ENCODE measurements at places on chromosomes 13 and 19.

GRCh38 chr13:67299072-67299635 is 69.0 kb upstream of the PCDH9 start:
- DNase-seq = no peak

DNA sequence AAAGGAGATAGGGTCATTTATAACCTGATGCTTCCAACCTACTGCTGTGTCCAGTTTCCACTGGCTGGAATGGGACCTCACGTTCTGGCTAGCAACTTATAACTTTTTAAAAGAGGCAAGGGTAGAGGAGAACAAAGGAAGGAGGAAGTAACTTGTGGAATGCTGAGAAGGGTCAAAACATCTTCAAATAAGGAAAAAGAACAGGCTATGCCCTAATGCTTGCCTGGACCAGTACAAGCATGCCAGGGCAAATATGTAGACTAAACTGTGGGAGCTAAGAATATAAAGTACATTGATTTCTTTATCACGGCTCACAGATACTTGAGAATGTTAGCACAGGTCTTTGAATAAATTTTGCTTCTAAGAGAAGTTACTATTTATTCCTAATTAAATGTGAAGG is 1.5 kb upstream of the ZNF561 start:
- DNase-seq = no peak

GRCh38 chr13:66214467-66214866 is 1015.7 kb downstream of the PCDH9 start:
- no peak for DNase-seq

DNA sequence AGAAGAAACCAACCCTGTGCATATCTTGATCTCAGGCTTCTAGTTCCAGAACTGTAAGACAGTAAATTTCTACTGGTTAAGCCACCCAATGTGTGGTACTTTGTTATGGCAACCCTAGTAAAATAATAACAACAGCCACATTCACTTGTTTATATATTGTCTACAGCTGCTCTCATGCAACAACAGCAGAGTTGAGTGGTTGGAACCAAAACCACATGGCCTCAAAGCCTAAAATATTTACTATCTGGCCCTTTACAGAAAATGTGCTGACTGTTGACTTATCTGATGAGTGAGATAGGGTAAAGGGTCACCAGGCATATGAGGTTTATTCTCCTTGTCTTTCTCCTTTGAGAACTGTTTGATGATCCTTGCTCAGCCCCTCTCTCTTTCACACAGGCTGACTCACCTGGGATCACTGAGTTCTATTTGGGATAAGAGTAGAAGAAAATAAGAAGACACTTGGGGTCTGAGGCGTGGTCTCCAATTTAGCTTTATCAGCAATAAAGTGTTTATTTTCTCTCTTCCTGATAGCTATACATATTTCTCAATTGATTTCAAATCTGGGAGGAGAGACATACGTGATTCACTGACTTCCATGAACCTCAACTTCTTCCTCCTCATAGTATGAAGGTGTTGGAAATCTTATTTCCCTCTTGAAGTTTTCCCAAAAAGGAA is 227.5 kb upstream of the STARD13 start:
- no peak for DNase-seq

DNA sequence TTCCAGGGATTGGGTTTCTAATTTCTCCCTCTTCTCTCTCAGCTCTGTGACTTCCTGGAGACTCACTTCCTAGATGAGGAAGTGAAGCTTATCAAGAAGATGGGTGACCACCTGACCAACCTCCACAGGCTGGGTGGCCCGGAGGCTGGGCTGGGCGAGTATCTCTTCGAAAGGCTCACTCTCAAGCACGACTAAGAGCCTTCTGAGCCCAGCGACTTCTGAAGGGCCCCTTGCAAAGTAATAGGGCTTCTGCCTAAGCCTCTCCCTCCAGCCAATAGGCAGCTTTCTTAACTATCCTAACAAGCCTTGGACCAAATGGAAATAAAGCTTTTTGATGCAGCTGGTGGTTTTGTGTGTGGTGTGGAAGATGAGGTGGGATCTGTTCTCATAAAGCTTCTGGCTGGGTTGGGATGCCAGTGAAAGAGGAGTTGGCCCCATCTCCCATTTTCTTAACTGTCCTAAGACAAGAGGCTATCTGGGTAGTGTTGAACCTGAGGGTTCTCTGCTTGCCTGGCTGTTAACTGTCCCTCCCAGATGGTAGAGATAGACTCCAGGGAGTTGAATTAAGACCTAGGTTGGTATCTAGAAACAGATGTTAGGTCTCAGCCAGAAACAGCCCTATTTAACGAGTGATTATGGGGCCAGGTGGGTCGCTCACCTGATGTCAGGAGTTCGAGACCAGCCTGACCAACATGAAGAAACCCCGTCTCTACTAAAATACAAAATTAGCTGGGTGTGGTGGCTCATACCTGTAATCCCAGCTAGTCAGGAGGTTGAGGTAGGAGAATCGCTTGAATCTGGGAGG is 1.6 kb downstream of the FTL start:
- no peak for DNase-seq

- no peak for DNase-seq
Measured at GRCh38 chr13:100817928-100818327, 143.3 kb upstream of the TMTC4 start.

GRCh38 chr13:23799945-23800344 is 89.3 kb downstream of the MIPEP start:
- DNase-seq = no peak

GRCh38 chr13:92265408-92265807 is 867.0 kb downstream of the GPC5 start:
- DNase-seq = no peak

DNA sequence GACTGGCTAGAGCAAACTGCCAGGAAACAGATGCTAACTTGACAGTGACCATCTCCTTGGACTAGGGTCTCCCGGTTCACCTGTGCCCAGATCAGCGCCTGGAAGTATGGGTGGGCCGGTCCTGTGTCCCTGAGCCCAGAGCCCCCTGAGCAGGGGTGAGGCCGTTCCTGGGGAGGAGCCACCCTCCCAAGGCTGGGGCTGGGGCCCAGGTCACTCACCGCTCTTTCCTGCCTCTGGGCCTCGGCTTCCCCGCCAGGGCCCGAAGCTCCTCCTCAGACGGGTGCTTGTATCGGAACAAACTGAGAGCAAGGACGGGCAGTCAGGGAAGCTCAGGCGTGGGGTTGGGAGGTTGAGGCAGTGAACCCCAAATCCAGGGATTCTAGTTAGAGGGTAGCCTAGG is 5.4 kb downstream of the TMEM161A start:
- DNase-seq = no peak

GRCh38 chr13:28659621-28659970 is 666 bp downstream of the POMP start:
- no peak for DNase-seq

DNA sequence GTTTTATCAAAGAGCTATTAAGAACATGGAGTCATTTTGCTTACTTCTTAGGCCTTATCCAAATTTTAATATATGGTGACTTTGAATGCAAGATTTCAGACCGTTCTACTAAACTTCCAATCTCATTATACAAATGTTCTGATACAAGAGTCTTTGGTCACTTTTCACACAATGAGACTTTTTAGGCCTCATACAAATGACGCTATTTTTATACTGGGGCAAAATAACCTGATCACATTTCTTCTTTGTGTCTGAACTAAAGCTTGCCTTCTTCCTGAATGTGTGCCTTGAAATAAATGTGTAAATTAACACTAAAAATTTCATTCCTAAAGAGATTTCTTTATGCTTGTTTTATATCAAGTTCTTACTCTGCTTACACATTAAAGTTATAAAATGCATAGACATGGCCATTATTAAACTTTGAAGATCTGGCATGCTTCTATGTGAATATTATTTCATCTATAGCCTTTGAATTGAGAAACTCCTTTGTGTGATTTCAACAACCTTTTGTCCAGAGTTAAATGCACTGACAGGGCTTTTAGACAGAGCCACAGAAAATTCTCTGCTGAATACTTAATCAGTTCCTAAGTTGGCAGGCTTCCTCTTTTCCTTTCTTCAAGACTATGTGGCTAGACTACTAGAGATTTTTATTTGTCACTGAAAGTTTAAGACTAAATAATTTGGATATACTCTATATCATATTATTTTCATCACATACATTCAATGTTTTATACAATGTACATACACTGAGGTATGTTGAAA is 86.1 kb downstream of the EDNRB start:
- DNase-seq = peak; percentile 32

DNA sequence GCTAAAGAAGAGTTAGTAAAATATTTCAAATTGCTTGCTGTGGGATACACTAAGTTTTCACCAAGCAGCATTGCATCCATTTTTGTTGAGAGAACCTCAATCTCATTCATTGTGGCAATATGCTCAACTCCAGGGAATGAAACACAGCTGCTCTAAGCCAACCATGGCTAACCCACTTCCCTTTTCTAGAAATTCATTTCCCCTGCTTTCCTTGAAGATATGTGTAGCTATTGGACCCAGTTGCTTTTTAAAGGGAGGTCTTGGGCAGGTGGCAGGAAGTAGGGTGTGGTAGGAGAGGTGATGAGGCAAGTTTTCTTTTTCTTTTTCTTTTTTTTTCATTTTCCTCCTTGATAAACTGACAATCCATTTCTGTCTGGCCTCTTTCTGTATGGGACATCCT is 452.2 kb downstream of the FGF14 start:
- DNase-seq = no peak

DNA sequence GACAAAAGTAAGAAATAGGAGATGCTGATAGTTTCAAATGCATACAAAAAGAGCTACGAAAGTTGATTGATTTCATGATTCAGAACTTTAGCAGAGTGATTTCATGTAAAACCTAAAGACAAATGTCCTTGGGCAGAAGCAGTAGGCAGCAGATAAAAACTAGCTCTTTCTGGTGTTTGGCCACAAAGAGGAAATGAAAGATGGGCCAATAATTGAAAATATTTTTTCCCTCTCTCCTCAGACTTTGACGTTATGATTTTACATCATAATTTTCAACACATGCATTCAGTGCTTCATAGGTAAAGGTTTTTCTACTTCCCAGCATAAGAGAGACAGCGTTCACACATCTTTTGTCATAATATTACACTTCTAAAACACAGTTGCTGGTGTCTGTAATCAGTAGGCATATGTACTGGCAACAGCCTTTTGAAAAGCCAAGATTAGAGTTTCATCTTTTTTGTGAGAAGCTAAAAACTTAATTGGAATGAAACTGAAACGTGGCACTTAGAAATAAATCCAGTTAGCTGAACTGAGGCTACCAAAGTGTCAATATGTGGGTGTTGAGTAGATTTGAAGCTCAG is 9.3 kb downstream of the SCEL start:
- no peak for DNase-seq

GRCh38 chr13:48264058-48264457 is 31.1 kb downstream of the ITM2B start:
- DNase-seq = no peak

- DNase-seq = no peak
Measured at GRCh38 chr13:21383090-21383489, 76.0 kb downstream of the ZDHHC20 start.

- no peak for DNase-seq
Measured at GRCh38 chr13:44989941-44990340, 603 bp downstream of the GPALPP1 start.

- DNase-seq = no peak
Measured at GRCh38 chr19:12270854-12271253, 23.8 kb downstream of the ZNF44 start.

Measured in SK-N-MC (cell line).